ENCODE measurements at places on chromosomes 2 and 18. TPM values are rescaled to one million over a fixed set of nuclear protein-coding genes. Genes with fewer than 3 reads are reported as not detected.

FIGN gene
- polyA plus RNA-seq: 1.3 TPM

C2orf15 gene
- polyA plus RNA-seq: 0.07 TPM

C2orf81 gene
- 0.25 TPM for polyA plus RNA-seq

SLC23A3 gene
- 0.52 TPM for polyA plus RNA-seq

PLEKHM3 gene
- polyA plus RNA-seq: 4.4 TPM

EIF2AK3 gene
- 8.8 TPM for polyA plus RNA-seq

DNA sequence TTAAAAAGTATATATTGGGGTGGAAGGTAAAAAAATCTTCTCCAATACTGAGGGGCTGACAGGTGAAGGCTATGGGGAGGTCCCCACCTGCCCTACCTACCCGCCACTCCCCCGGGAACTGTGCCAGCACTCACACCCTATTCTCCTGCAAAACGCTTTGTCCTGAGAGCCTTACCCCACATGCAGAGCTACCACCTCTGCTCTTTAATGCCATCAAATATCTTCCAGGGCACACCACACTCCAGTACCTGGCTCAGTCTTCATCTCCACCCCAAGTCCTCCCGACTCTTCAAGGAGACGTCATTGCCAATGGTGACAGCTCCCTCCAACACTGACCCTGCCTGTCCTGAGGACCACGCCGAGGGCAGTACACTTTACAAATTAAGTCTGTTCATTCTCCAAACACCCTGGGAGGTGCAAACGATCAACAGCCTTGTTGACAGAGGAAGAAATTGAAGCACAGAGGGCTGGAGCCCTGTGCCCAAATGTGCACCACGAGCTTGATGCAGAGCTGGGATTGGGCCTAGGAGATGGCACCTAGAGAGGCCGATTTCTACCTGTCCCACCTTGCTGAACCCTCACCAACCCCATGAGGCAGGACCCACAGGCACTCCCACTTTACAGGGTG, 6.0 kb upstream of the GPR55 start:
- no peak for DNase-seq

DNA sequence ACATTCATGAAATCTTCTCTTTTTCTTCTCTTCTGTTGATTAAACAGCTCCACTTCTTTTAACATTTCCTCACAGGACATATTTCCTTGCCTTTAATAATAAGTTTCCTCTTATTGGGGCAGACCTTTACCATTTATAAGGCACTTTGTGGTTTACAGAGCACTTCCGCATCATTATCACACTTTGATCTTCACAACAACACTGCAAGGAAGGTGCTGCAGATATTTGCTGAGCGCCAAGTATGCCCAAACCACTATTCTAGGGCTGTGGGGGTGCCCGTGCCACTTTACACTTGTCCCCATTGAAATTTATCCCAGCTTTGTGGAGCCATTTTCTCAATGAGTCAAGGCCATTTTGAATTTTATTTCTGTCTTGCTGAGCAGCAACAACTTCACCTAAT, 246.6 kb downstream of the SS18 start:
- no peak for DNase-seq

DNA sequence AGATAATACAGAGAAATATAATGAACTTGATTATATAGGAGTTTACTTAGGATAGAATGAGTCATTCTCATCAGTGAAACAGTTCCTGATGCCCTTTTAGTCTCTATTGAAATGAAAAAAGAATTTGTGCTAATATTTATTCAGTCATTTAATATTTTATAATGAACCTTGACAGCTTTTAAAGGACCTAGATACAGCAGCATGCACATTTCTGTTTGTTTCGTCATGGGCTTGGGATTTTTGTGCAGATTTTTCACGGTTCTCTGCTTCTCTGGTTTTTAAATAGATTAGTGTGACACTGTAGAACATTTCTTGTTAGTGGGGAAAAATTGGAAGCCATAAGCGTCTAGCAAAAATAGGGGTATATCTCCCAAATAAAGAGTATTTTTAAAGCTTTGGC, 60.7 kb downstream of the NABP1 start:
- no peak for DNase-seq

GRCh38 chr2:9201185-9201891, 5.3 kb upstream of the ASAP2 start:
- peak; percentile 86 for DNase-seq

DNA sequence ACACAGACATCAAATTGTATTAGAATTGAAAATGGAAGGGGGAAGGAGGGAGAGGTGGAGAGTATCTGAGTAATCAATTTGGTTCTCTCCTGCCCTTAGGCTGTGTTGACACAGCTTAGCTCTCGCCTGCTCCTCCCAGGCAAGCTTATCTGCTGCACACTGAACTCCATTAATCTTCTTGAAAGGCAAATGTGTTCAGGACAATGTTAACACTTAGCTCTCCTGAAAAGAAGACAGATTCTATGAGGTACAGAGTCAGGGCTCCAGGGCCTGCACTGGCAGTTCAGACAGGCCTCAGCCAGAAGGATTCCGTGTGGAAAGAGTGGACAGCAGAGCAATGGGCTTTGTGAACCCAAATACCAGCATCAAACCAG, 430.0 kb upstream of the TNP1 start:
- peak; percentile 42 for DNase-seq

- DNase-seq: no peak
These were observed 1045.7 kb upstream of the CELF4 start for GRCh38 chr18:38611036-38611964.

GRCh38 chr18:24197412-24197811, 58.5 kb downstream of the CABYR start:
- peak; percentile 58 for DNase-seq

DNA sequence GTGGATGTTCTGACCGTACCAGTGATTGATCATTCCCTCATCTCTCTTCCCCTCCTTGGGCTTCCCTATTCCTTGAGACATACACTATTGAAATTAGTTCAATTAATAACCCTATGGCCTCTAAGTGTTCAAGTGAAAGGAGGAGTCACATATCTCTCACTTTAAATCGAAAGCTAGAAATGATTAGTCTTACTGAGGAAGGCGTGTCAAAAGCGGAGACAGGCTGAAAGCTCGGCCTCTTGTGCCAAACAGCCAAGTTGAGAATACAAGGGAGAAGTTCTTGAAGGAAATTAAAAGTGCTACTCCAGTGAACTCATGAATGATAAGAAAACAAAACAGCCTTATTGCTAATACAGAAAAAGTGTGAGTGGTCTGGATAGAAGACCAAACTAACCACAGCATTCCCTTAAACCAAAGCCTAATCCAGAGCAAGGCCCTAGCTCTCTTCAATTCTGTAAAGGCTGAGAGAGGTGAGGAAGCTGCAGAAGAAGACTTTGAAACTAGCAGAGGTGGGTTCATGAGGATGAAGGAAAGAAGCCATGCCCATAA, 144.4 kb upstream of the LYPD6 start:
- DNase-seq: peak; percentile 45

GRCh38 chr18:24878289-24878688, 417.9 kb downstream of the HRH4 start:
- DNase-seq: peak; percentile 37

GRCh38 chr2:655626-656025, 21.6 kb downstream of the TMEM18 start:
- peak; percentile 12 for DNase-seq

GRCh38 chr2:156322686-156323231, 9.8 kb downstream of the NR4A2 start:
- DNase-seq: no peak

DNA sequence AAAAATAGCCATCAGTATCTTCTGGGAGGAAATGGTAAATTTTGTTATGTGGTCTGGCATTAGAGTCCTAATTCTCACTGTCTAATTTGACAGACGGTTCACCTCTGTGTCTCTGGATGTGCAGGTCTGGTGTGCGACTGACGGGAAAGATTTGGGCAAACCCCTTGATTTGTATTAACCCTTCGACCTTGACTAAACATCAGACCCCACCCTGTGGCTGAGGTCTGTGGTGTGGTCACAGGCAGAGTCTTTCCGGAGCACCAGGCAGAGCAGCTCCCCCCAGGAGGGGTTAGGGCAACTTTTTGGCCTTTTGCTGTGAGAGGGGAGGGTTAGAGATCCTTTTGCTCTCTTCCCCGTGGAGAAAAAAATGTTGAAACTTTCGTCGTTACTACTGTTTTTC, 6.4 kb downstream of the TWIST2 start:
- no peak for DNase-seq

GRCh38 chr18:57585421-57585820, 1.1 kb downstream of the FECH start:
- DNase-seq: peak; percentile 4

- DNase-seq: peak; percentile 97
These were observed 49.6 kb downstream of the COL5A2 start for GRCh38 chr2:189129971-189130370.

DNA sequence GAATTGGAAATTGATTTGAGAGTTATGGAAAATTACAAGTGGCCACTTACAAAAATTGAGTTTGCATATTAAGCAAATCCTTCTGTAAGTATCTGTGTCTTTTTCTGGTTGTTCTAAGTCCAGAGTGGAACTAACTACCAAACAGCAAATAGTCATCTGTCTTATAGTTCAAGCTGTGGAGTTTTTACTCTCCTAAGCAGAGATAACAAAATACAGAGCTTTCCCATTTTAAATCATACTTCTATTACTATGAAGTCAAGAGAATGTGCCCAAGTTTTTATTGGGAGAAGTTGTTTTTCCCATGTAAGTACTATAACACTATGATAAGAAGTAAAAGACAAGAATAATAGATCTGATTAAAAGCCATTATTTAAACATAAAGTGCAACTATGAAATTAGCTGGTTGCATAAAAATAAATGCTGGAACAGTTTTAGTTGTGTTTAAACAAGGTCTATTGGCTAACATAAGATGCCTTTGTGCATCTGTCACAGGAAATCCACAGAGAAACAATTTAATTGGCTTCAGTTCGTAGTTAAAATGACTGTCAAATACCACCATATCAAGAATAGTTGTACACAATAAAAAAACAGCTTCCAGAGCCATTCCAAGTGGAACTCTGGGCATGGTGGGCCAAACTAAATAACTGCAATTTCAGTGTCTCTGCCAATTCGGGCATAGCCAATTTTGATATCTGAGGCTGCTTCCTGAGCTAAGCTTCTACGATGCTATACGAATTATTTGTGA, 1467.4 kb upstream of the NXPH2 start:
- DNase-seq: peak; percentile 1

DNA sequence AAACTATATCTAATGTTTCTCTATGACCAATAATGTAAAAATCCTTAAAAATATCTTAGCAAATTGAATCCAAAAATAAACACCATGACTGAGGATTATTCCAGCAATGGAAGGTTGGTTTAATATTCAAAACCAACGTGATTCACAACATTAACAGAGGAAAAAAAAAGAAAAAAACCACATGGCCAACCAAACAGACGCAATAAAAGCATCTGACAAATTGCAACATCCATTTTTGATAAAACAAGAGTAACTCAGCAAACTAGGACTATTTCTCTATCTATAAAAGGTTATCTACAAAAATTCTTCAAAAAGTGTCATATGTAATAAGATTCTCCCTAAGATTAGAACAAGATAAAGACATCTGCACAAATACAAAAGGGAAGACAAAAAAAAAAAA, 28.9 kb downstream of the PPP3R1 start:
- no peak for DNase-seq

GRCh38 chr18:5964996-5965395, 69.7 kb upstream of the TMEM200C start:
- DNase-seq: no peak

DNA sequence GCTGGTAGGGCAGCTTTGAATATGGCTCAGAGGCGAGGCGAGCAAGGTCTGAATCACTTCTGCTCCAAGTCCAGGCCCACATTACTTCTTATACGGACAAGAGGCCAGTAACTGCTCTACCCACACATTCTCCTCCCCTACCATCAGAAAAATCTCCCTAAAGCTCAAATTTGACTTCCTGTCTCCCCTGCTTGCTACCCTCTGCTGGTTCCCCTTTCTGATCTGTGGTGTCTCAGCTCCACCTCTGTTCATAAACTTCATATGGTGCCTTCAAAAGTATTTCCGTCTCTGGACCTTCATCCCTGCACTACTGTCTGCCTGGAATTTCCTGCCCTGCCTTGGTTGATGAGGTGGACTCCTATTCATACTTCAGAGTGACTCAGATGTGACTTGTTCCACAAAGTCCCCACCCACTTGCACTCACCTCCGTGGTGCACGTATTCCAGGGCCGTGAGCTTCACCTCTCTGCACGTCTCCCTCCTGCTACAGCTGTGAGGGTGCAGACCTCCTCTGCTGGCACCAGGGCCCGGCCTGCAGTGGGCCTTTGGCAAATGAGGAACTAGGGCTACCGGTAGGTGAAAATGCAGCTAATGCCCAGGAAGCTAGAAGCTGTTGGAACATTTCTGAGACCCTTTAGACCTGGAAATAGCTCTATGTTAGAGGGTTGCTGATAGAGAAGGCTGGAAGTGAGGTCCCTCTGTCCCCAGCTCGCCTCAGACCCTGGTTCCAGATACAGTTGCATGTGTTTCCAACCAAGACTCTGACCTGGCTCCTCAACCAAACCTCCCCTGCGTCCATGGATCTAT, 24.6 kb upstream of the KCMF1 start:
- DNase-seq: no peak

DNA sequence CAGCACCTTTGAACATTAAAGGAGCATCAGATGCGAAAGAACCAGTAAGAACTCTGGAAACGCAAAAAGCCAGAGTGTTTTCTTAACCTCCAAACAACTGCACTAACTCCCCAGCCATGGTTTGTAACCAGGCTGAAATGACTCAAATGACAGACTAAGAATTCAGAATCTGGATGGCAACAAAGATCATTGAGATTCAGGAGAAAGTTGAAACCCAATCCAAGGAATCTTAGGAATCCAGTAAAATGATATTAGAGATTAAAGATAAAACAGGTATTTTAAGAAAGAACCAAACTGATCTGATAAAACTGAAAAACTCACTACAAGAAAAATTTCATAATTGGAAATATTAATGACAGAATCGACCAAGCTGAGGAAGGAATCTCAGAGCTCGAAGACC, 116.7 kb downstream of the PTRHD1 start:
- DNase-seq: peak; percentile 5

GRCh38 chr2:98114643-98115330, 27.8 kb downstream of the VWA3B start:
- no peak for DNase-seq

DNA sequence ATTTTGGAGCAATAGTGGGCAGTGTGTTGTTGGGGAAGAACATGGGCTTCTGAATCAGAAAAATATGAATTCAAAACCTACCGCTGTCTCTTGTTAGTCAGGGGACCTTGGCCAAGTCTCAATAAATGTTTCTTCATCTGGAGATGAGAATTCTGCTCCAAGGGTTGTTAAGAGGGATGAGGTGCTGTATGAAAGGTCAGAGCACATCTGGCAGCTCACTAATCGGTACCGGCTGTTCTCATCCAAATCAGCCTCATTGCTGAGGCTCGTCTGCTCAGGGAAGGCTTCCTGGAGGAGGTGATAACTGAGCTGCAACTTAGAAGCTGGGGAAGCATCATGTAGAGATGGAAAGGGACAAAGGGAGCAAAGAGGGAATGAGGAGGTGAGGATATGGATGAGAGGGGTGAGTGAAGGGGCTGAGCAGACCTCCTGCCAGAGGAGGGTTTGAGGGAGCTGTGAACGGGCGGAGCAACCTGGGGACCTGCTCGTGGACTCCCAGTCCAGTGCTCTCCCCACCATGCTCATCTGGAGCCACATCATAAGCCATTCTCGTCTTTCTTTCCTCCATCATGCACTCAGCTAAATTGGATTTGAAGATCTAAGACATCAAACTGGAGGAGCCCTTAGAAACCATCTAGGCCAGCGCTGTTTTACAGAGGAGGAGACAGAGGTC, 47.4 kb downstream of the GREB1 start:
- no peak for DNase-seq

Measured in fibroblast of lung (primary cell).